Stimulated activated CD4-positive, alpha-beta T cell treated with anti-CD3 and anti-CD28 coated beads, Interleukin-15, amount 100 ng/mL, for 48 hours (primary cell): ENCODE measurements at places on chromosomes 3 and 15.

DNA sequence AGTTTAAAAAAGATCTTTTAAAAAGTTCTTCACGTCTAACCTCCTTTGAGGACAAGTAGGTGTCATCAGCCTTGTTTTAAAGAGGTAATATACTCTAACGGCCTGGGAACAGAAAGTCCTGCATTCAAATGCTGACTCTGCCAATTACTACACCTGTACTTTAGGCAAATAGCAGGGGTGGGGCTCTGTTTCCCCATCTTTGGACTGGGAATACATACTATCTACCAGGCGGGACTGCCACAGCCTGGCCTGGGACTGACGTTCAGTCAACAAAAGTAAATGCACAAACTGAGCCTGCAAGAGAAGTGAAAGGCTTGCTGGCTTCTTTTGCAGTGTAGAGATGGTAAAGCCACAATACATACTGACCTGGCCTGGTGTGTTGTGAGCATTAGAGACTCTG is 107.6 kb upstream of the SPATA12 start:
- DNase-seq: no peak

DNA sequence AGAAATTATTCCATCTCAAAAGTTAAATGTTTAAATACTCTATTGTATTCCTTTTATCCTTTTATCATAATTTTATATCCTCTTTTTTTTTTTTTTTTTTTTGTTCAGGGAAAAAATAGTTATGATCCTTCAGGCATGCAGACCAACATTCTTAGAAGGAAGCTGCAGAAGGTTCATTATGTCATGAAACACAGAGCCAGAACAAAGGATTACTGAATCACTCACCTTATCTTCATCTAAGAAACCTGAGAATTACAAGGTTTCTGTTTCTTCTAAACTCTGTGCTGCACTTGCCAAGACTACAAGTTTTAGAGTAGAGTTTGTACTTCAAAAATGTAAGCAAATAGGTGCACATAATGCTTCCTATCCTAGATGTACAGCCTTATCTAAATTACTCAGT is 3.3 kb downstream of the PLCH1 start:
- DNase-seq: no peak

- DNase-seq: no peak
Measured at GRCh38 chr3:136387031-136387430, 136.9 kb downstream of the PCCB start.

GRCh38 chr15:56174649-56175048 is 69.0 kb downstream of the RFX7 start:
- no peak for DNase-seq

- DNase-seq: no peak
Measured at GRCh38 chr3:53161820-53162671, 1.0 kb downstream of the PRKCD start.

DNA sequence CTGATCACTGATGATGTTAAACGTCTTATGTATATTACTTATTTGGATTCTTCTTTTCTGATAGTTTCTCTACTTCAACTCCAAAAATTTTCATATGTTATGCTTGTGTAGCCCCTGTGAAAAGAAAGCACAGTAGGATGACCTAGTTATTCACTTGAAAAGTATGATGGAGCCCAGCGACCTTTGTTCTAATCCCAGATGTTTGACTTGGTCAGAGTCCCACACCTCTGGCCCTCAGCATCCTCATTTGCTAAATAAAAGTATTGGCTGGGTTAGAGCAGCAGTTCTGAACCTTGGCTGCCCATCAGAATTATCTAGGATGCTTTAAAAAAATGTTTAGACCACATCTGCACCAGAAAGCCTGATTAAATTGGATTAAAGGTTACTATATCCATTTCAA is 173.7 kb downstream of the ATG7 start:
- DNase-seq: no peak

DNA sequence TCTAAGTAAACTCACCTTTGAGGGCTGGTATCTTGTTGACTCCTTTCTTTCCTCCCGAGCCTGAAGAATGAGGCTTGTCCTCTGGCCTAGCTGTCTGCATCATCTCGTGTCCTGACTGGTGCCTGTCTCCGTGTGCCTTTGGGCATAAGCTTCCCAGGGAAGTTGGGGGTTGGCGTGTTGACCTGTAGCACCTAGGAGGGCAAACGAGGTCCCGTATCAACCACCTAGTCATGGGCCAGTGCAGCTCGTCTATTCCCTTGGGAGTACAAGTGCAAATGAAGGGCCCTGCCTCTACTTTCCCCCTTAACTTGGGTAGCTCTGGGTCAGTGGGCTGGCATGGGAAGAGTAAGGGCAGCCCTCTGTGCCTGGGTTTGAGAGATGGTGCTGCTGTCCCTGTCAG is 8.7 kb downstream of the TEX264 start:
- no peak for DNase-seq

GRCh38 chr3:143337387-143337786 is 217.8 kb downstream of the CHST2 start:
- DNase-seq: no peak

DNA sequence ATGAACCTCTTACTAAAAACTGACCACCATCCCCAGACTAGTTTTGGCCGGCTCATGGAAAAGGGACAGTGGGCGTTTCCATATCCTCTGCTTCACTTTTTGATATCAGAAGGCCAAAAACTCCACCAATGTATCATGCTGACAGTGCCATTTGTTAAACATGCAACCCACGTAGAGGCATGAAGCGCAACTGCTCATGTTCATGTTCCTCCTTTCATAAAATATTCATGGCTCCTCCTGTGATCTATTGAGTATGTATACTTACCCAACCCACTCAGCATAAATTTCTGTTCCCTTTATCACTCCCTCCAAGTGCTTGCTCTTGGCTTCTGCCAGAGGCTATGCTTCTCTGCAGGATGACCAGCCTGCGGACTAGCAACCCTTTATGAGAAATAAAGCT is 58.7 kb upstream of the TGFBR2 start:
- no peak for DNase-seq

DNA sequence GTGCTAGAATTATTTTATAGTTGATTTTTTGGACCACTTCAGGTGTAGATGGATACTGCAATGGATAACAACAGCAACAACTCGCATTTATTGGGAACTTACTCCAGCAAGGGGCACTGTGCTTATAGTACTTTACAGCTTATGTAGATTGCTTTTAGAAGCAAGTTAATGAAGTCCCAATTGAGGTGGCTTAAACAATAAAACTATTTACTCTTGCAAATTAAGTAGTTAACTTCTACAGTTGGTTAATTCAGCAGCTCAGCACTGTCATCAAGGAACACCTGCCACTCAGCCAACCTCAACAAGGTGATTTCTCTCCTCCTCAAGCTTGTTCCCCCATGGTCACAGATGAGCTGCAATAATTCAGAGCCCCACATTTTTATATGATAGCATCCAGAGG is 124.1 kb downstream of the RASA2 start:
- DNase-seq: no peak

- DNase-seq: no peak
Measured at GRCh38 chr3:41502481-41502880, 303.2 kb downstream of the CTNNB1 start.

- no peak for DNase-seq
Measured at GRCh38 chr3:37803726-37804469, 57.8 kb upstream of the CTDSPL start.

GRCh38 chr3:16305111-16305541 is 40.1 kb downstream of the OXNAD1 start:
- DNase-seq: no peak
